Immature natural killer cell (primary cell): ENCODE measurements at places on chromosomes 2 and 18. TPM values are rescaled to one million over a fixed set of nuclear protein-coding genes. Genes with fewer than 3 reads are reported as not detected.

Gene VAMP8
- 687 TPM for polyA plus RNA-seq

Gene RSAD2
- polyA plus RNA-seq, result 16.5 TPM

Gene ANKRD23
- not detected for polyA plus RNA-seq

Gene FABP1
- polyA plus RNA-seq, result not detected

Gene HAAO
- polyA plus RNA-seq, result 0.50 TPM

Gene PTPRM
- polyA plus RNA-seq, result 3.2 TPM

Gene MAP2
- polyA plus RNA-seq, result not detected

Gene ZNF892
- polyA plus RNA-seq, result 1.9 TPM

Gene PSMA8
- polyA plus RNA-seq, result 1.4 TPM

Gene DOCK10
- polyA plus RNA-seq, result 22.9 TPM

Gene SEPTIN10
- polyA plus RNA-seq, result not detected

Gene TNS1
- polyA plus RNA-seq, result 0.40 TPM

- DNase-seq, result no peak
These were observed 25.1 kb downstream of the SPDYA start for GRCh38 chr2:28835781-28836180.

GRCh38 chr2:152165780-152166179 is 9.8 kb downstream of the STAM2 start:
- no peak for DNase-seq

DNA sequence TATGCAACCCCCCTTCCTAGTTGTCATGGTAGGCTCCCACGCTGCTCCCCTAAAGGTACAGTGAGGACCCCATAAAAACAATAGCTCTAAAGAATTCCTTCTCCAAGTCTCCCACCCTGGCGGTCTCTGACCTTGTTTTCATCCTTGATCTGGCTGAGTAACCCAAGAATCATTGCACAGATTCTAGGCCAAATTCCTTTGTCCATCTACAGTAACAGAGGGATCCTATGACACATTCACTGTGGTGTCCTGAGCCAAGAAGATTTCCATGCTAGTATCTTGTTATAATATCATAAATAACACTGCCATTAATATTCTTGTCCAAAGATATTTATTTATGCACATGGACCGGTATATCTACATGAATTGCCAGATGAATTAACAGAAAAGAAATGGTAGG is 240.2 kb downstream of the CYP26B1 start:
- no peak for DNase-seq

- DNase-seq, result no peak
These were observed 394.9 kb upstream of the TRIB2 start for GRCh38 chr2:12321886-12322285.

GRCh38 chr2:165648801-165649200 is 145.2 kb downstream of the GALNT3 start:
- no peak for DNase-seq

DNA sequence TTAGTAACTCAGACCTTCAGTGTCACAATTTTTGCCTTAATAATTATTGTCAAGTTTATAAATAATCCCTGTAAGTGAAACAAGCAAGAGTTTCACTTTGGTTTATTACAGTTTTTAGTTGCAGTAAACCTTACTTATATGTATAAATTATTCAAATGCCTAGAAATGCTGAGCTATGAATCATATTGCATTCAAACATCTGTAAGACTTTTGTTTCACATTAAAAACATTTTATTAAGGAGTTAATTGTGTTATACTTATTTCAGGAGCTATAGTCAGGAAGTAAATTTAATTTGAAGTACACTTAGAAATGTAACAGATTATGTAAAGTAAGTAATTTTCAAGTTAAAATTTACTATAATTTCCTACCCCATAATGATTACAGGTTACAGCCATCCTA is 3.9 kb upstream of the ETAA1 start:
- DNase-seq, result no peak

DNA sequence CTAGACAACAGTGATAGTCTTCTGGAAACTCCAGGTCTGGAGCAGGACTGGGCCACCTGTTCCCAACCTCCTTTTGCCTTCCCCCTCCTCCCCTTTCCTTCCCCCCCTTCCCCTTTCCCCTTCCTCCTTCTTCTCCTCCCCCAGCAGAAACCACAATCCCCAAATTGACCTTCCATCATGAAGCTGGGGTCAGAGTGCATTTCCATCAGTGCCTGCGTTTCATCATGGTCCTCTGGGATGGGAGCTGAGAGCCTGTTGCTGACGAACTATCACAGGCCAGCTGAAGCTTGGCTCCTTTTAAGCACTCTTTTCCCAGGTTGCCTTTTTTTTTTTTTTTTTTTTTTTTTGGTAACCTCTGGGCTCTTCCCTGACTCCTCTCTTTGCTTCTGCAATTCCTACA is 52.6 kb upstream of the SMAD2 start:
- no peak for DNase-seq

DNA sequence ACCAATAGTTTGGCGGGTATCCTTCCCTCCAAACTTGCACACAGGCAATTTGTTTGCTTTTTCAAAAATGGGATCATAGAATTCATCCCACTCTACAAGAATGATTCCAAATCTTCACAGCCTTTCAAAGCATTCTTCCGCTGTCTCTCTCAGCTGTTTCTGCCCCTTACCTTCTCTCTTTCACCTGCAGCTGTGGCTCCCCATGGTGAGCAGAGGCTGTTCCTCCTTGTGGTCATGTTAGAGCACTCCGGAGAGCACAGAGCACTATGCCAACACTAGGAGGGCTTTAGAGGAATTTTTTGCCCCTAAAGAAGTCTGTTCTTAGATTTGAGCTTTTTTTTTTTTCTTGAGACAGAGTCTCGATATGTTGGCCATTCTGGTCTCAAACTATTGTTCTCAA is 30.4 kb downstream of the MTHFD2 start:
- DNase-seq, result no peak

DNA sequence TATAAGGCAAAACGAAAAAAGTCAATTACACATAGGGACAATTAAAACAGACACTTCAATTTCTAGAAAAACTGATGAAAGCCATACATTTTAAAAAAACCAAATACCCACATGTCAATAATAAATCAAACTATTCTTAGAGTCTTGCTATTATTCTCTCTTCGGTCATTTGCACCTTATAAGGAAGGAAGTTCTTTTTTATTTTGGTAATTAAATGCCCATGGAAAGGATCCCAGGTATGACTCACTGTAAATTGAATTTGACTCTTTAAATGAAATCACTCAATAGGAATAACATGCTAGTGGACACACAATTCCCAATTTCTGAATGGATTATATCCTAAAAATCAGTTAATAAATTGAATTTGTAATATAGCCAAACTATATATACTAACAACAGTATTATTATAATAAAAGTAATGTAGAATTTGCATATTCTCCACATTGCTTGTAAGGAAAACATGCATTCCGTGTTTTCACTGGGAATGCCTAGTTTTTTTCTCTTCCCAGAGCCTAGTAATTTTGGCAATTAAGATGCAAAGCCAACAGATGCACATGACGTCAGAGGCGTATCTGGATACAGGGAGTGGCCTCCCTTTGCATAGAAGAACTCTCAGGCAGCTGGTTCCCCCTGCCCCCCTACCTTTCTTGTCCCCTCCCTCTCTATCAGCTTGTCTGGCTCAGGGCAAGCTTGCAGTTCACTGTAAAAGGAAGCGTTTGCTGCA is 153.5 kb upstream of the PGAP1 start:
- no peak for DNase-seq

DNA sequence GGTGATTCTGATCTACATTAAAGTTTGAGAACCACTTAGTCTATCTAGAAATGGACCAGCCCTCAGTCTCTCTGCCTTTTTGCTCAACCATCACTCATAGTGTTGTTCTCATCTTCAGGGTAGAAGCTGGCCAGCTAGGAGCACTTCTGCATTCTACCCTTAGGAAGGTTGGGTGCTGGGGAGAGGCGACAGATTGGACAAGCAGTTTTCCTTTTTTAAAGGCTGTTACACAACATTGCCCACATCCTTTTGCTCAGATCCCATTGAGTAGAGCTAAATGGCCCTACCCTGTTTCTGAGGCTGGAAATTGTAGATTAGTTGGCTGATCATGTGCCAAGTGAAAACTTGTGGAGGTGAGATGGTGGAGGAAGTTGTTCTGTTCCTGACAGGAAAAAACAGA is 35.6 kb downstream of the OSBPL6 start:
- DNase-seq, result no peak

- DNase-seq, result no peak
These were observed 78.3 kb upstream of the CRIM1 start for GRCh38 chr2:36277146-36277808.

GRCh38 chr2:217890445-217890844 is 112.3 kb downstream of the TNS1 start:
- no peak for DNase-seq

DNA sequence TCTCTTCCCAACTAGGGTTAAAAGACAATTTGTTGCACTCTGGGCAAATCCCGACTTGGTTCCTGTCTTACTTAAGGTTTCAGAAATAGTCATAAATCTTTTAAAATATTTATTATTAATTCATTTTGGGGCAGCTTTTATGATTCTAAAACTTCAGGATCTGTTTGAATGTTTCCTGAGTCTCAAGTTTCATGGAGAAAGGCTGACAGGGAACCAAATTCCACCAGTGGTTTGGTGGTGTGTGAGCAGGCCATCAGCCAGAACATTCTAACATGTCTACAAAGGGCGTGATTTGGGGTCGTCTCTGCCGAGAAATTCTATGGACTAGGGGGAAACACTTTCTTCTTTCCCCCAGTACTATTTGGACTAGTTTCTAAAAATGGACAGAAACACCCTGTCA is 366.4 kb downstream of the ZNF521 start:
- DNase-seq, result no peak
